ENCODE measurements at places on chromosomes 2 and 18. TPM values are rescaled to one million over a fixed set of nuclear protein-coding genes. Genes with fewer than 3 reads are reported as not detected.

MEIS1 gene
- total RNA-seq, result not detected

AGBL5 gene
- total RNA-seq, result 12.1 TPM

MC5R gene
- not detected for total RNA-seq

LRP2 gene
- 0.70 TPM for total RNA-seq

KLHL14 gene
- total RNA-seq, result 0.05 TPM

FBXO36 gene
- total RNA-seq, result 2.1 TPM

ZNF514 gene
- 12.3 TPM for total RNA-seq

B3GNT7 gene
- total RNA-seq, result 0.76 TPM

TFPI gene
- 0.05 TPM for total RNA-seq

EPB41L3 gene
- total RNA-seq, result 3.4 TPM

DNA sequence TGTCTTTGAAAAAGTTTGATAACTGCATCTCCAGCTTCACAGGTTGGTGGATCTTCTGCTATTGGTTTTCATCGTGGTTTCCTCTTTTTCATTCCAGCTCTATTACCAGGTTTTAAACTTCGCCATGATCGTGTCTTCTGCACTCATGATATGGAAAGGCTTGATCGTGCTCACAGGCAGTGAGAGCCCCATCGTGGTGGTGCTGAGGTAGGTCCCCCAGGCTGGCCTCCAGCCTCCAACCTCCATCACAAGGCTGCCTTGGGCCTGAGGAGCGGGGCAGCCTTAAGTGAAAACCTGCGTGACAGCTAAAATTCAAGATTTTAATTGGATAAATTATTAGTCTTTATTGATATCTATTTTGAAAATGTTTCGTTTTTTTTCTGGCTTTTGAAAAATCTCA lies 9.7 kb downstream of the SEC11C start:
- H3K4me3 ChIP-seq, result peak overlapping the region; percentile 41
- H3K27ac ChIP-seq, result no peak overlapping the region
- H3K36me3 ChIP-seq, result peaks cover 11% of the 10 kb centered on the region
- DNase-seq, result no peak
- H3K27me3 ChIP-seq, result no peaks in the 10 kb centered on the region

GRCh38 chr18:36481201-36481657 lies 183.7 kb downstream of the FHOD3 start:
- no peak overlapping the region for H3K27ac ChIP-seq
- peaks cover 21% of the 10 kb centered on the region for H3K27me3 ChIP-seq
- H3K36me3 ChIP-seq, result no peaks in the 10 kb centered on the region
- H3K4me3 ChIP-seq, result no peak overlapping the region
- no peak for DNase-seq

GRCh38 chr18:33878213-33878612 lies 300.2 kb downstream of the ASXL3 start:
- no peak overlapping the region for H3K4me3 ChIP-seq
- no peak overlapping the region for H3K27ac ChIP-seq
- no peaks in the 10 kb centered on the region for H3K27me3 ChIP-seq
- H3K36me3 ChIP-seq, result no peaks in the 10 kb centered on the region
- no peaks in the 10 kb centered on the region for H3K4me1 ChIP-seq

DNA sequence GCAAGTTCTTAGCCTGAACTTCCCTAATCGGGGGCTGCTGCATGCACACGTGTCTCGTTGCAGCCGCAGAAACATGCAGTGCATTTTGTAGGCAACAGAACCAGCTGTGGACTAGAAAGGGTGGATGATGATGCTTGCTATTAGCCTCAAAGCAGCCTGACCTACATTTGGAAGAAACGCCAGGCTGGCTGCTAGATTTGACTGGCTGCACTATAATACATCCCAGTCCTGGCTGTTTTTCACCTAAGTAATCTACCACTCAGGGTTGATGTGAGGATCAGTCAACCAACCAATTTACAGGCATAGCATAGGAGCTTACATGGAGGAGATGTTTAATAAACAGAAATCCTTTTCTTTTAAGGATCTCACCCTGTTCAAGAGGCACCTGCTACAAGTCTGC lies 56.4 kb upstream of the SPP2 start:
- H3K4me3 ChIP-seq, result no peak overlapping the region
- H3K27me3 ChIP-seq, result no peaks in the 10 kb centered on the region
- no peaks in the 10 kb centered on the region for H3K36me3 ChIP-seq
- H3K27ac ChIP-seq, result no peak overlapping the region

DNA sequence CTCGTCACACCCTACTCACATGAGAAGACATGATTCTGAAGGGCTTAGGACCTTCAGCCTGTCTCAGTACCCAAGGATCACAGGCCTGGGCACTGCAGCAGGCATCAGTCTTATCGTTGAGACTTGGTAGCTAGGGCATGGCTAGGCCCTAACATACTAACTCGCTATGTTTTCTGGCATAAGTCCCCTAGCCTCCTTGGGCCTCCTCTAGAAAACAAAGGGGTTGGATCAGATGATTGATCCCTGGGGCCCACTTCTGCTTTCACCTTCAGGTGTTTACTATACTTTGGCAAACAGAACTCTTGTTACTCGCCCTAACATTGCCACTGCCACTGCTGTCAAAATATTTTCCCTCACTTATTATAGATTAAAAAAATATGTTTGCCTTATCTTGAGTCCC lies 44.2 kb downstream of the VSNL1 start:
- H3K27me3 ChIP-seq, result peaks cover 14% of the 10 kb centered on the region
- no peaks in the 10 kb centered on the region for H3K36me3 ChIP-seq
- H3K27ac ChIP-seq, result no peak overlapping the region
- no peaks in the 10 kb centered on the region for H3K4me1 ChIP-seq
- no peak overlapping the region for H3K4me3 ChIP-seq

GRCh38 chr2:101463911-101464641 lies 10.8 kb downstream of the RFX8 start:
- H3K36me3 ChIP-seq, result no peaks in the 10 kb centered on the region
- no peak overlapping the region for H3K4me3 ChIP-seq
- no peak overlapping the region for H3K27ac ChIP-seq
- DNase-seq, result no peak

GRCh38 chr2:46857871-46858701 lies 57.5 kb downstream of the MCFD2 start:
- no peaks in the 10 kb centered on the region for H3K36me3 ChIP-seq
- no peak overlapping the region for H3K27ac ChIP-seq
- H3K4me3 ChIP-seq, result no peak overlapping the region
- no peak for DNase-seq
- H3K4me1 ChIP-seq, result no peaks in the 10 kb centered on the region

DNA sequence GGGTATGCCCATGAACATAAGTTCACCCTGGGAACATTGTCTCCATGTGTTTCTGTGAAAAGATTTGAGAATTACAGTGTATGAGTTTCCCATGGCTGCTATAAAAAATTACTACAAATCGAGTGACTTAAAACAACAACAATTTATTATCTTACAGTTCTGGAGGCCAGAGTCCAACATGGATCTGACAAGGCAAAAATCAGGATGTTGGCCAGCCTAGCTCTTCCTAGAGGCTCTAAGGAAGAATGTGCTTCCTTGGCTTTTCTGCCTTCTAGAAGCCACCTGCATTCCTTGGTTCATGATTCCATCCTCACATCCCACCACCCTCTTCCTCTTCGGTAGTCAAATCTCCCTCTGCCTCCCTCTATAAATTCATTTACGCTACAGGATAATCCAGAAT lies 38.6 kb downstream of the FAM124B start:
- no peaks in the 10 kb centered on the region for H3K36me3 ChIP-seq
- H3K4me1 ChIP-seq, result no peaks in the 10 kb centered on the region
- no peak overlapping the region for H3K27ac ChIP-seq
- DNase-seq, result no peak

DNA sequence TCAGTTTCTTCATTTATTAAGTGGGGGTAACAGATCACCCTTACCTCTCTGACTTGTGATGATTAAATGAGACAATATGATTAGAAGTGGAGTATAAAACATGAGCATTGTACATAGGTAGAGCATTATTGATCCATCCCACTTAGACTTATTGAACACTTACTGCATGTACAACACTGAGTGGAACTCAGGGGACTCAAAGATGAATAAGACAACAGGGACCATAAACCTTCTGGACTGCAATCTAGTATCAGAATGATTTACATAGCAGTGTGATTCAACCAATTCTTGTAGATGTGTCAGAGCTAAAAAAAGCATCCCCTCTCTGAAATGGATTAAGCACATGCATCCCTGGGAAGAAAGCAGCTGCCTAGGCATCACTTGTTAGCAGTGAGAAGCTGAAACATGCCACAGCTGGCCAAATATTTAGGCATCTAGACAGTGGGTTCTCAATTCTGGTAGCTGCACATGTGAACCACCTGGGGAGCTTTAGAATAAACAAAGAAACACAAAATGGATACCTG lies 111.5 kb downstream of the CYRIA start:
- H3K27me3 ChIP-seq, result peaks cover 7% of the 10 kb centered on the region
- H3K36me3 ChIP-seq, result no peaks in the 10 kb centered on the region
- no peak overlapping the region for H3K27ac ChIP-seq
- no peak overlapping the region for H3K4me3 ChIP-seq
- DNase-seq, result no peak

DNA sequence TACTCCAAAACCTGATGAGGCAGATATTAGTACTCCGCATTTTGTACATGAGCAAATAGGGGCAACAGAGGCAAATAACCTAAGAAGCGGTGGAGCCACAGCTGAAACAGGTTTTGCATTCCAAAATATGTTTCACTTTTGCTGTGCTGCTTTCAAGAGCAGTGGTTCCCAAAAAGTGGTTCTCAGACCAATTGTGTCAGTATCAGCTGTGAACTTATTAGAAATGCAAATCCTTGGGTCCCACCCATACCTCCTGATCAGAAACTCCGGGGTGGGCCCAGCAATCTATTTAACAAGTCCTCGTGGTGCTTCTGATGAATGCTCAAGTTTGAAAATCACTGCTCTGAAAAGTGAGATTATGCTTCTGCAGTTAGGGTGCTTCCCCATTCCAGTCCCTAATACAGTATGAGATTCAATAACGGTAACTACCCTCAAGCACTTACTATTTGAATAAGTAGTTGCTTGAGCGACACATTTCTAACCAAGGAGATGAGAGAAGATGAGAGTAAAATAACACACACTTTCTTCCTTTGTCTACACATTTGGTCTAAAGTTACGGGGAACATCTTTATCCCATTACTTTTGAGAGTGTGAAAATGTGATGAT lies 17.8 kb upstream of the TCF4 start:
- no peaks in the 10 kb centered on the region for H3K36me3 ChIP-seq
- no peak overlapping the region for H3K4me3 ChIP-seq
- no peak overlapping the region for H3K27ac ChIP-seq
- DNase-seq, result no peak

GRCh38 chr2:47091118-47091517 lies 64.0 kb downstream of the STPG4 start:
- no peak overlapping the region for H3K27ac ChIP-seq
- no peaks in the 10 kb centered on the region for H3K36me3 ChIP-seq
- no peaks in the 10 kb centered on the region for H3K4me1 ChIP-seq

DNA sequence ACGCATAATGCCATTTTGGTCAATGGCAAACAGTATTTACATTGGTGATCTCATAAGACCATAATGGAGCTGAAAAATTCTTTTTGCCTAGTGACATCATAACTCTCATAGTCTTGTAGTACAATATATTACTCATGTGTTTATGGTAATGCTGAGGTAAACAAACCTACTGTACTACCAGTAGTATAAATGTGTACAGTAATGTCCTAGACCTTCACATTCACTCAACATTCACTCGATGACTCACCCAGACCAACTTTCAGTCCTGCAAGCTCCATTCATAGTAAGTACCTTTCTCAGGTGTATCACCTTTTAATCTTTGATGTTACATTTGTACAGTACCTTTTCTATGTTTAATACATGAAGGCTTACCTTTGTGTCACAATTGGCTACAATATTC lies 558.2 kb upstream of the PIK3C3 start:
- no peak for DNase-seq
- peaks cover 2% of the 10 kb centered on the region for H3K27me3 ChIP-seq
- no peak overlapping the region for H3K27ac ChIP-seq
- H3K36me3 ChIP-seq, result no peaks in the 10 kb centered on the region
- H3K4me3 ChIP-seq, result no peak overlapping the region
- H3K4me1 ChIP-seq, result no peaks in the 10 kb centered on the region

- no peak overlapping the region for H3K27ac ChIP-seq
- peaks cover 16% of the 10 kb centered on the region for H3K36me3 ChIP-seq
- no peak for DNase-seq
- H3K4me3 ChIP-seq, result no peak overlapping the region
- peaks cover 29% of the 10 kb centered on the region for H3K4me1 ChIP-seq
- no peaks in the 10 kb centered on the region for H3K27me3 ChIP-seq
Observed at GRCh38 chr2:126653761-126654160, 2.2 kb upstream of the GYPC start.

- H3K27me3 ChIP-seq, result no peaks in the 10 kb centered on the region
- H3K4me1 ChIP-seq, result no peaks in the 10 kb centered on the region
- H3K4me3 ChIP-seq, result no peak overlapping the region
Observed at GRCh38 chr18:39199231-39199855, 1633.7 kb upstream of the CELF4 start.

DNA sequence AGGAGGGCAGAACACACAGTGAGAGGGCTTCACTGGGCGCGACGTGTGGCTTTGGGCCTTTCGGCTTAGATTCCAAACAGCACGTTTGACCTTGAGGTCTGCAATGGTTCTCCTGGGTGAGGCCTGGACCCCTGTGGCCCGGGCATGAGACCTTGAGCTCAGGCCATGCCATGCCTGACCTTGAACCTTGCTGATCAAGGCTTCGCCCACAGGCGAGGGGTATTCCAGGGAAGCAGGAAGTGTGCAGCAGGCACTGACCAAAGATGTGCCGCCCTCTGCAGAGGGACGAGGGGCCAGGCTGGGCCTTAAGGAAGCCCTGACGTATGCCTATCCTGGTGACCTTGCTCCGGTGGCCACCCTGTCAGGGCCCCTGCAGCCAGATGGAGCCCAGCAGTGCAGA lies 178.3 kb upstream of the HDAC4 start:
- H3K4me1 ChIP-seq, result peaks cover 11% of the 10 kb centered on the region
- no peaks in the 10 kb centered on the region for H3K27me3 ChIP-seq
- no peak for DNase-seq
- no peak overlapping the region for H3K27ac ChIP-seq
- H3K36me3 ChIP-seq, result no peaks in the 10 kb centered on the region

- H3K4me3 ChIP-seq, result no peak overlapping the region
- H3K27ac ChIP-seq, result no peak overlapping the region
- no peaks in the 10 kb centered on the region for H3K36me3 ChIP-seq
- H3K4me1 ChIP-seq, result no peaks in the 10 kb centered on the region
Observed at GRCh38 chr2:147460155-147460554, 384.7 kb upstream of the ACVR2A start.

Measured in activated T-cell treated with anti-CD3 and anti-CD28 coated beads, Interleukin-2, amount 50 U/mL, for 72 hours (primary cell).